H1 (cell line): ENCODE measurements at places on chromosomes 16 and 17. TPM values are rescaled to one million over a fixed set of nuclear protein-coding genes. Genes with fewer than 3 reads are reported as not detected.
A peak's percentile ranks its signal among the peaks of the same experiment; 100 is the strongest.

The C17orf58 gene
- 20.5 and 22.6 TPM in 2 replicates for polyA plus RNA-seq

The GPRC5B gene
- polyA plus RNA-seq: 160 and 196 TPM in 2 replicates

The CNTNAP1 gene
- polyA plus RNA-seq: 10.0 and 13.5 TPM in 2 replicates

The VTN gene
- polyA plus RNA-seq: 0.18 and 0.38 TPM in 2 replicates

The HS3ST3B1 gene
- polyA plus RNA-seq: 4.7 and 6.1 TPM in 2 replicates

The C17orf67 gene
- 0.52 and 0.67 TPM in 2 replicates for polyA plus RNA-seq

The VAT1L gene
- 29.8 and 46.3 TPM in 2 replicates for polyA plus RNA-seq

The SUZ12 gene
- polyA plus RNA-seq: 5.3 and 9.1 TPM in 2 replicates

GRCh38 chr17:1882836-1883235, 53.0 kb downstream of the RPA1 start:
- DNase-seq: peak; percentile 58

DNA sequence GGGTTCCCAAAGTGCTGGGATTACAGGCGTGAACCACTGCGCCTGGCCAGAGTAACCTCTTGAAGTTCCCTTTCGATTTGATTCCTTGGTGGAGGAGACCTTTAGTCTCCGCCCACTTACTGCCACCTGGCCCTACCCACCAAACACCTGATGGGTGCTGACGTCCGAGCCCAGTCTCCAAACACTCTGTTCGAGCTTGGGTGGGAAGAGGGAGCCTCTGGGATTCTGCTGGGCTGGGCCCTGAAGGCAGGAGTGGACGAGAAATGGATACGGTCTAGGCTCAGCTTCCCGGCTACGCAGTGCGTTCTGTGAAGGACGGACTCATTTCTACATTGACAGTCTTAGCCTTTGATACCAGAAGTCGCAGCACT, 870 bp upstream of the ITGA3 start:
- DNase-seq: peak; percentile 79

DNA sequence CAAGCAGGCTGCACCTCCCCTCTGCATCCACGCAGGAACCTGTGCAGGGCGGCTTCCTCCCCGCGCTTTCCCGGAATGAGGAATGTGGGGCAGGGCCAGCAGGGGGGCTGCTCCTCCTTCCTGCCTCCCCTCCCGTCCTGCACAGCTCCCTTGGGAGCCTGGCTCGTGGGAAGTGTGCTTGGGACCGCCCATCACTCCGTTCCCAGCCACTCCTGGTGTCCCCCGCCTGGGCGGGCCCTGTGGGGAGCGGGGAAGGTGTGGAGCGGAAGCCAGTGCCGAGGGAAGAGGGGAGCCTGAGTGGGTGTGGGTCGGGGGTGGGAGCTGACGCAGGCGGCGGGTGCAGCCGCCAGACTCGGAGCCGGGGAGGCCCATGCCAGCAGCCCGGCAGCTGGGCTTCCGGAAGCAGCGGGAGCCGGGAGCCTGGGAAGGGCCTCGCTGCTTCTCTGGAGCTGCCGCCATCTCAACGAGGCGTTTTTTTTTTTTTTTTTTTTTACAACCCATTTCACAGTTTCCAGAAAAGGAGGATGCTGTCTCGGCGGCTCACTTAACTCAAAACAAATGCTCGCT, 24.1 kb downstream of the BAHCC1 start:
- DNase-seq: no peak

DNA sequence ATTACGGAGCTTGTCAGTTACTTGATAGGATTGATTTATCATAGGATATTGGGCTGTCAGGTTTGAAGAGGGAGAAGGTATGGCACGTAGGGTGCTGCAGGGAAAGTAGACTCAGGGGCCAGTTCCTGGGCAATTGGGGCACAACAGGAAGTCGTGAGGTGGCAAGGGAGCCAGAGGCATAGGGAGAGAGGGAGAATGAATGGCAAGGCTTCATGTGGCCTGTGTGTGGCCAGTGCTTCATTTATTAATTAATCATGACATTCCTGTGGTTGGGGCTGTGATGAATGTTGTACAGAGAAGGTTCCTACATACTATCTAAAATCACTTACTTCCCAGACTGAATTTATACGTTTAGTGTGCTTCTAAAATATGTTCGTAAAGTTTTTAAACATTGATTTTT, 19.3 kb downstream of the MFSD11 start:
- no peak for DNase-seq

DNA sequence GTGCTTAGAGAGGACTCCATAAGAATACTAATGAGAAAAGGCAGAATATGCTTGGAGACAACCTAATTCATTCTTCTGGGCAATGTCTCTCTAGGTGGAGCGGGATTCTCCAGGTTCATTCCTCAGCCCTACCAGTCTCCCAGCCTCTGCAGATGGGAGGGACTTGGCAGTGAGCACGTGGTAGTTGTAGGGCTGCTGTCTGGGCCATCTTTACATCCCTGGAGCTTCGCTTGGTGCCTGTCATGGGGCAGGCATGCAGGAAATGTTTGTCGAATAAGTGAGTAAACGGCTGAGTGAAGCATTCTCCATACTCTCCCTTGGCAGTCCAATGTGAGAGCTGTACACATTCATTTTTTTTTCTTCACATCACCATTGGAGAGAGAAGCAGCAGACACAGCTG, 387.5 kb downstream of the UTP18 start:
- DNase-seq: no peak

DNA sequence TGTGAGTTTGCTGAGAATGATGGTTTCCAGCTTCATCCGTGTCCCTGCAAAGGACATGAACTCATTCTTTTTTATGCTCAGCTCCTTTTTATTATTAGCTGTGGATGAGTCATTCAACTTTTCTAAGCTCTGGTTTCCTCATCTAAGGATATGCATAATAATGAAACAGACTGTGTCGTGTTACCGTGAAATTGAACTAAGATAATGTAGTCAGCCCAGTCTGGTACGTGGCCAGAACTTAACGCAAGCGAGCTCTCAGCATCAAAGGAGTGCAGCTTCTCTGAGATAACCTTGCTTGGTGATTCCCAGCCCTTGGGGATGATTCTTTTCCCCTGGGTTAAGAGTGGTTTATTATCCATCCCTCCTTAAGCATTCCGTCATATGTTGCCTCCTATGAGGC, 454.3 kb upstream of the EEF2KMT start:
- DNase-seq: no peak

DNA sequence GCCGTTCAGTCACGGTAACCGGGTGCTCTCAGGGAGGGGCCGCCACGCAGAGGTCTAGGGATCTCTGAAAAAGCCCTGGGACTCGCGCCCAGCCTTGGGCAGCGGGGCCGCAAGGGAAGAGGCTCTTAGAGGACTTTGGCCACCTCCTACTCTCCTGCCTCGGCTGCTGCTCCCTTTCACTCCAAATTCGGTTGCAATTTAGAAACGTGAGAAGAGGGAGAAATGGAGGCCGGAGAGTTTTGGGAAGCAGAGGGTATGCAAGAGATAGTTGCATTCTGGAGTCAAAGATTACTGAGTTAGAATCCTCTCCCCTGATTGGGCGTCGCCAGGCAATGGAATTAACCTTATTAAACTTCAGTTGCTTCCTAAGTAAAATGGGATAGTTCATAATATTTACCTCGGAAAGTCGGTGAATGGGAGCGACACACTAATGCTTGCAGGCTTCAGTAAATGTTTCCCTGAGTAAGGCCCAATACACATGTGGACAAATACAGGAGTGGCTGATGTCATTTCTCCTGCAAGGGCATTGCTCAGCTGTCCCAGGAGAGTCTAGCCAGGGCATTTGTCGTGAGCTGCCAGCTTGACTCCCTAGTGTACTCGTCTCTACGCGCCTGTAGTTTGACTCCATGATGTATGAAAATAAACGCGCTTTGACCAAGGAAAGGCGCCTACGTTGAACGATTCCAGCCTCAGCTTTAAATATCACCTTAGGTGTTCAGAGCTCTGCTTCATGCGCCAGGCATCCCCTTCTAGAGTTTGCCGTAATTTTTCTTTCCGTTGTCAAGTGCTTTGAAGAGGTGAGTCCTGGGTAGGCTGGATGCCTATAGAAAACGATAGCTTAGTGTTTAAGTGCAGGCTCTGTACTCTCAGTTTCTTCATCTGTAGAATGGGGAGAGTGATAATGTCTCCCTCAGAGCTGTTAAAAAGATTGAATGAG, 667 bp downstream of the OGFOD1 start:
- no peak for DNase-seq

DNA sequence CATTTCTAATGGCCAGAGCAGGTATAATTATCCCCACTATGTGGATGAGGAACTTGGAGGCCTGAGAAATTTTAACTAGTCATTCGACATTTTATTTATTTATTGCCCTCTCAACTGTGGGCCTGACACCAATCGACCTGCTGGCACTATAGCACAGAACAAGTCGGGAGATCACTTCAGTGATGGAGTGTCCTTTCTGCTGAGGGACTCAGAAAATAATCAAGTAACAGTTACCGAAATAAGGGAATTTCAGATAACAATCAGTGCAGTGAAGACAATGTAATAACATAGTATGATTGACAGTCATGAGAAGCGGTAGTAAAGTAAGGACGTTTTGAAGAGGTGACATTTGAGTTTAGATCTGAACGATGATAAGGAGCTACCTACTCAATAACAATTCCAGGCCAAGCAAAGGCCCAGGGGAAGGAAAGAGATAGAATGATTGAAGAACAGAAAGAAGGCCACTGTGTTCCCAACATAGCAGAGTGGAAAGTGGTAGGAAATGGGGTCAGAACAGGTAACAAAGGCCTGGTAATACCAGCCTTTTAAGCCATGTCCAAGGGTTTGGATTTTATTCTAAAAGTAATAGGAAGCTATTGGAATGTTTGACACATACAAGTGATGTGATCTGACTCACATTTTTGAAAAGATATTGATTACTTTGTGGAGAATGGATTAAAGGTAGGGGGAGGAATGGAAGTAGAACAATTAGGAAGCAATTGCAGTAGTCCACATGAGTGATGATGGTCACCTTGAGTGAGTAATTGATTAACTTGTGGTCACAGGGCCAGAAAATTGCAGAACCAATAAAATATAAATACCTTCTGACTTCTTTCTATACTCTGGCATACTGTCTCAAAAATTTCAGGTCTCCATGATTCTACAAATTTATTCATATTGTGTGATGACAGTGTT, 1.4 kb downstream of the STXBP4 start:
- no peak for DNase-seq

DNA sequence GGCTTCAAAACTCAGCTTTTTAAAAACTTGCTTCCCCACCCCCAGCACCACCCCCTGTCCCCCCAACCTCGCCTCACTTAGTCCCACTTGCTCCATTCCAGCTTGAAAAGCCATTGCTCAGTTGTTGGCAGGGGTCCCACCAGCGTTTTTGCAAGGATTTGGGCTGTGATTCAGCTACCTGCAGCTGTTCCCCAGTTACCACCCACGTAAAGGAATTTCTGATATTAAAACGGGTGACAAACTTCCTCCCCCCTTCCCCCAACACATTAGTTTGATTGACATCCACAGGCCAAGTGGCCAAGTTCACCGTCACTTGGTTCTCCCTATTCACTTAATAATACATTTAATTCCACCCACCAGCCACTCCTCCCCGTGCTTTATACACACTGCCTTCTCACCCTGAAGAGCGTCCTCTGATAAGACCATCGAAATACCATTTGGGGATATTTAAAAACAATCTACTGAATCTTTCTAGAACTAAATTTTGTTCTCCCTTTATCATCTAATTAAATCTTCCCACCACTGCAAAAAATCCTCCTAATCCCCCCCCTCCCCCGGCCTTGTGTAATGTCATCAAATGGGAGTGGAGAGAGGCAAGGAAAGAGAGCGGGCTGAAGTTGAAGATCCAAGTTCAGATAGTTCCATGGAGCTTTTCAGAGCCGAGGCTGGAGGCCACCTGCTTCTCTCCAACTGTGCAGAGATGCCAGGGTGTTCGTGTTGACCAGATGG, 55.1 kb downstream of the SOX9 start:
- no peak for DNase-seq

DNA sequence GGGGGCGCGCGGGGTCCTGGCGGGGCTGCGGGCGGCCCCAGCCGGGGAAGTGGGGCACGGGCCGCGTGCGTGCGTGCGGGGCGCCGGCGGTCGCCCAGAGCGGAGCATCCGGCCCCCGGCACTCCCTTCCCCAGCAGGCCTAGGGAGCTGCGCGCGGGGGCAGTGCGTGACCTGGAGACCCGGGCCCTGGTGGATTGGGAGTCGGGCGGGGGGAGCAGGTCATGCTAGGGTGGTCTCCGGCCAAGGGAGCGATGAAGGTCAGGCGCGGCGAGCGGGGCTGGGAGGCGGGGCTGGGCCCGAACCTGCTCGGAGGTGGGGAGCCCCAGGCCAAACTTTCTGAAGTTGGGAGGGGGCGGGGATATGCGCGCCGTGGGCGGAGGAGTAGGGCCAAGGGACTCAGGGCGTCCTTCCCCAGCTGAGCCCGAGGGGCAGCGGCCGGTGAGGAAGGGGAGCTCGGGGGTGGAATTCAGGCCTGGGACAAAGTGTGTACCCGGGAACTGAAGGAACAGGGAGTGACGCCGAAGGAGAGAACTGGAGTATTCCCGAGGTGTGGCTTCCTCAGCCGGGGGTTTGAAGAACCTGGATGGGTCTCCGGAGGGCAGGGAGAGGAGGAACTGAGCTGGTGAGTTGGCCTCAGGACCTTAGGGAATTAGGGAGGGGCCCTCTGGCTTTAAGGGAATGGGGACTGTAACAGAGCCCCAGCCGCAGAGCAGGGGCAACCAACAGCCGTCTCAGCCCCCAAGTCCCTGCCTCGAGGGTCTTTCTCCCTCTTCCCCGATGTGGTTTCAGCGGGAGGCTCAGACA, 589 bp downstream of the XYLT2 start:
- no peak for DNase-seq

DNA sequence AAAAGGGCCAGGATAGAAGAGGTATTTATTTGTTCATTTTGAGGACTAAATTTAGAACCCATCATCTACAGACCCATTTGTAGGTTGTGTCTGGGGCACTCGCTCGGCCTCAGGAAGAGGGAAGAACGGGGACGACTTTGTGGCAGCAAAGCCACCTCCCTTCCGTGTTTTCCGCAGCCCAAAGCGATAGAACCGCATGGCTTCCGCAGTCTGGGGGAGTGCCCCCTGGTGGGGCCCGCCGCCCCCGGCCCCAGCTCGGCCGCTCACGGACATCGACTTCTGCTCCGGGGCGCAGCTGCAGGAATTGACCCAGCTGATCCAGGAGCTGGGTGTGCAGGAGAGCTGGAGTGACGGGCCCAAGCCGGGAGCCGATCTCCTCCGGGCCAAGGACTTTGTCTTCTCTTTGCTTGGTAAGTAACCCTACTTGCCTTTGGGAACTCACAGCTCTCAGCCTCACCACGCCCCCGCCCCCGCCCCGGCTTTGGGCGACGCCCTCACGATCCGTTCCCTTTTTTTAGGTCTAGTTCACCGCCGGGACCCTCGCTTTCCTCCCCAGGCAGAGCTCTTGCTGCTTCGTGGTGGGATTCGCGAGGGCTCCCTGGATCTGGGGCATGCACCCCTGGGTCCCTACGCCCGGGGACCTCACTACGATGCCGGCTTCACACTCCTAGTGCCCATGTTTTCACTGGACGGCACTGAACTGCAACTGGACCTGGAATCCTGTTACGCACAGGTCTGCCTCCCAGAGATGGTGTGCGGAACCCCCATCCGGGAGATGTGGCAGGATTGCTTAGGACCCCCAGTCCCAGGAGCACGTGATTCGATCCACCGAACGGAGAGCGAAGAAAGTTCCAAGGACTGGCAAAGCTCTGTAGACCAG, 681 bp downstream of the TMEM102 start:
- no peak for DNase-seq

DNA sequence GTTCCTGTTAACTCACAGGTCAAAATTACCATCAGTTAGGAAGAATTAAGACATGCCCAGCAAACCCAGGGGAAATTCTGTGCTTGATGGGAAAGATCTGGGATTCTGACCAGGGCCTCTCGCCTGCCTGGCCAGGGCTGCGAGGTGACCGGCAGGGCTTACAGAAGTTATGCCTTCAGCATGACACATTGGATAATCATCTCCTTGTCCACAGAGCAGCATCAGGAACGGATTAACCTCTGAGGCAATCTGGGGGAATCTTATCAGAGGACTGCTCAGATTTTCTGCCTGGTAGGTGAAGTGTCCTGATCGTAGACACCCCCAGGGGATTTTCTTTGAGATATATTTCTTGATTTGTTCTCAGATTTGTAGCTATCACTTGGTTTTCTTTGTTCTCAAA, 172.5 kb downstream of the HS3ST3A1 start:
- DNase-seq: no peak
